ENCODE measurements at places on chromosomes 7 and 10.

GRCh38 chr10:3503299-3503698 lies 281.7 kb downstream of the KLF6 start:
- no peak for DNase-seq

GRCh38 chr10:119090026-119090795 lies 9.6 kb upstream of the EIF3A start:
- no peak for DNase-seq

- DNase-seq = no peak
These were observed 21.8 kb downstream of the RPA3 start for GRCh38 chr7:7696458-7697119.

DNA sequence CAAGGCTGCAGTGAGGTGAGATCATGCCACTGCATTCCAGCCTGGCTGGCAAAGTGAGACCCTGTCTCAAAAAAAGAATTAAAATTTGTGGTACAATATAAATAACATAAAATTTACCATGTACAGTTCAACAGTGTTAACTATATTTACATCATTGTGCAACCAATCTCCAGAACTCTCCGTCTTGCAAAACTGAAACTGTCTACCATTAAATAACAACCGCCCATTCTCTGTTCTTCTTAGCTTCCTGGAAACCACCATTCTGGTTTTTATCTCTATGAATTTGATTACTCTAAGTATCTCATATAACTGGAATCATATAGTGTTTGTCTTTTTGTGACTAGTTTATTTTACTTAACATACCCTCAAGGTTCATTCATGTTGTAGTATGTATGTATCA lies 167.6 kb downstream of the AUTS2 start:
- DNase-seq = no peak

DNA sequence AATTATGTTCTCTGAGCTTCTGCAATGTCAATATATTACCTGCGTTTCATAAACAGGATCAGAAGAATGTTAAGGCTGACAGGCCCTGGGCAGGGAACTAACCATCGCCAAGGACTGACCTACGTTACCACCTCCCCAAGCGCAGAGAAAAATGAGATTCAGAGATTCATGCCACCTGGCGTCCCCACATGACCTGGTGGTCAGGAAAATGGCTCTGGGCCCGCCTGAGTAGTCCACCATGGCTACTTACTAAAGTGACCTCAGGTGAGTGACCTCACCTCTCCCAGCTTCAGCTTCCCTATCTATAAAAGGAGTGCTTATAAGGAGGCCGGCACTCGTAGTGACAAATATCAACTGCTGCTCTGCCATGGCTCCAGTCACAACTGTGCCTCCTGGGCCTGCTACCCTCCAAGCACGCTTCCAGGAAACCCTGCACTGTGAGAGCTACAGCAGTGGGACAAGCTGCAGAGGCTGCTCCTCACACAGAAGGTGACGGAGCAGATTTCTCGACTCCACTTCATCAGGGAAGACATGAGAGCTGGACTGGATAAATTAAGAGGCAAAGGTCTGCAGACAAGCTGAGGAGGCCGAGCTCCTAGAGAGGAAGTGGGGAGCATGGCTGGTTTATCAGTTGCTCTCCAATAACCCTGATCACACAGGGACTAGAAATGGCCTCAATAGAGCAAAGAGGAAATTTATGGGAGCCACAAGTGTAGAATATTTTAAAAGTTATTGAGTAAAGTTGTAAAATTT lies 103.0 kb downstream of the RNF216 start:
- no peak for DNase-seq

- no peak for DNase-seq
These were observed 510.2 kb downstream of the RPS24 start for GRCh38 chr10:78543749-78544362.

- no peak for DNase-seq
These were observed 233.6 kb downstream of the SEMA3D start for GRCh38 chr7:84953234-84953633.

GRCh38 chr10:560314-560992 lies 129.0 kb downstream of the DIP2C start:
- DNase-seq = no peak

- DNase-seq = no peak
These were observed 64.2 kb downstream of the ARMC3 start for GRCh38 chr10:22992075-22992474.

DNA sequence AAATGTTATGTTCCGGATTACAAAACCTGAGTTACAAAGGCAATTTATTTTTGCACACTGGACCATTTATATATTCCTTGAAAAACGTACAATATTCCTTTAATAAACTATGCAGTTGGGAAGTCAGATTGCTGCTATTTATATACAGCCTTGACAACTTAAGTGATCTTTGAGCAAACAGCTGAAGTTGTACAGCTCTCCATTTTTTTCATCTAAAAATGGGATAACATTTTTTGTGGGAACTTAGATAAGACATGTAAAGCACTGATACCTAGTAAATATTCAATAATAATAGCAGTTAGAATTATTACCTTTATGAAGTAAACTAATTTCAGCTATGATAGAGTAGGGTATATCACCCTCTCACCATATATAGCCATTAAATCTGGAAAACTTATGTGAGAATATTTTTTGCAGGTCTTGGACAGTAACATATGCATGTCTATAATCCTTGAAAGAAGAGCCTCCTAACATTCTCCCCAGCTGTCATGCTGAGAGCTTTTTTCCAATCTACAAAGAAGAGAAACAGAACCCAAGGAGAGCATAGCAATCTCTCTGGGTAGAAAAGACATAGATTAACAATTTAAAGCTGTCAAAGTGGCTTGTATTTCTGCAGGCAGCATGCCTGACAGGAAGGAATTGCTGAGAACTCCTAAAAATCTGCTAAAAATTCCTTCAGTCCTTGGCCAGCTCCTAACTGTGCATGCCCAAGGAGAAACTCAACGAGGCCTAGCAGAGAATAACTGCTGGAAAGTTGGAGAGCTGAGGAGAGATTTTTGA lies 326.0 kb downstream of the CRPPA start:
- no peak for DNase-seq

DNA sequence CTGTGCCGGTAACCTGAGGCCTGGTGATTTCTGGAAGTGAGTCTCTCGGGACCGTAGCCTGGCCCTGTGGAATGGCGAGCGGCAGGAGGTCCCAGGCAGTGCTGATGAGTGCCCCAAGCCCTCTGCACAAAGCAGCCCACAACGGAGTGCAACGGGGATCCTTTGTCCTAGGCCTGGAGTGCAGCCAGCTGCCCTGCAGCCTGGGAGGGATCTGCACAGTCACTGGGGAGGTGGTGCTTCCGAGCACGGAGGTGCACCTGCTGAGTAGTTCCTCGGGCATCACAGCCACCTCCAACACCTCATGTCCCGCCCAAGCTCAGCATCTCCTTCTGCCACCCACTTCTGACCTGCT lies 162.8 kb upstream of the ZMIZ1 start:
- DNase-seq = no peak

GRCh38 chr10:96014473-96015102 lies 28.8 kb upstream of the CCNJ start:
- no peak for DNase-seq

DNA sequence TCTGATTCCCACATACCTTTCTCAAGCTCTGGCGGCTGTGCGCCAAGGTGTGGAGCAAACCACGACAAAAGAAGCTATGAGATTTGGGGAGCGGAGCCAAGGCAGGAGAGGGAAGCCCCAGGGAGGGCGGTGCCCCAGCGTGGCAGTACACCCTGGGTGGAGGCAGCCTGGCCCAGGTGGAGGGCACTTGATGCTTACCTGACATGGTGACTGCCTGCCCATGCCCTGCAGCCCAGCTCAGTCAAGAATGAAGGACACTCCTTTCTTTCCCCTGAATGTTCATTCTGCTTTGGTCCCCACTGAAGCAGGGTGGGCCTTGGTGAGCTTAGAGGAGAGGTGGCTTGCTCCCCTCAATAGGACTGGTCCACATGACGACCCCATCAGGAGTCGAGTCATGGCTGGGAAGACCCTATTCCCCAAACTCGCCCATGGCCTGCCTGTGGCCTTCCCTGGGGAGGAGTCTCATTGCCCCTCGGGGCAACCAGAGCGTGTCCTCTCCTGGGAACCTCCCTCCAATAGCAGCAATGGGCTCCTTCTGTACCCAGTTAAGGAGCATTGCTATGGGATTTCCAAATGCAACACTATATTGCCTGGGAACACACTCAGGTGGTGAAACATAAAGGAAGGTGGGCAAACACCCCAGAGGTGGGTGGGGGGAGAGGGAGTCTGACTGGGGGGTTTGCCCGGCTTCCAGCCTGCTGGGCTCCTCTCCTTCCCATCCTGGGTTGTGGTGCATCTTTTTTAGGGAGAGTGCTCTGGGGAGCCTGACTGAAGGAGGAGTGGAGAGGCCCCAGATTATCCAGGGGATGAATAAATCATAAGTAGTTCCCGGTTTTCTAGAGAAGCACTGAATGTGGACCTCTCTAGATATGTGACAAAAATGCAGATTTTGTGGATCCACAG lies 22.7 kb downstream of the RAMP3 start:
- DNase-seq = no peak

DNA sequence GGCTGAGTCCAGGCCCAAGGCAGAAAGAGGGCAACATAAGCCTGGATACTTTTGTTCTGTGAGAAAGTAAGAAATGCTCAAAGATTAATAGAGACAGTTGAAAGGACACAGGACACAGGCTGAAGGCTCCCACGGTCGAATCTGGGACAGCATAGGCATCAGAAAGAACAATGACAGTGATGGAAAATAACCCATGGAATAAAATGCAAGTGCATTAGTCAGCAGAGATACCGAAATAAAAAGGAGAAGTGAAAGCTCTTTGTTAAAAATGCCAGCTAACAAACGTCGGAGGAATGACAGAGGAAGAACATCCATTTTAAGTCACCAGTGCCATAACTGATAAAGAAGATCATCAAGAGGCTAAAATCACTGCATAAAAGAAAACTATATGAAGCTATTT lies 19.6 kb upstream of the AGAP5 start:
- DNase-seq = no peak

- DNase-seq = peak; percentile 63
These were observed at the start of gene GPR158 for GRCh38 chr10:25174461-25175230. Gene GPR158 (plus strand): TSS chr10:25175001. CDS start chr10:25175421, 420 bp downstream.
